NCI-H2107 (cell line): ENCODE measurements at places on chromosomes 1 and 21.

DNA sequence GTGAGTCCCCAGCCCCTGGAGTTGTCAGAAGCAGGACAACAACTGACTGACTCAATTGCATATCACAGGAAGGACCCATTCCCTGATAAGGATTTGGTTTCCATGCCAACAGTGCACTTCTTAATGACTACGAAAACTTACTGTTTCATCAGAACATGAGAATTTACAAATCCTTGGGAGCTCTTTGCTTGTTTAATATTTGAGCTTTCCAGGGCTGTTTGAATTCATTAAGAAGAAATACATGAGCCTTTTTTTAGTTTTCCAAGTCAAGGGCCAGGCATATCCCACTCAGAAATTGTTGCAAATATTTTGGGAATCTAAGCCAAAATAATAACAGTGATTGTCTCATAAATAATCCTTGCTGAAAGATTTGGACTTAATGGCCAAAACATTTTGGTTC, 27.2 kb upstream of the COL24A1 start:
- DNase-seq, result no peak

GRCh38 chr1:205421798-205422197, at the start of gene LEMD1:
TSS of gene LEMD1 (minus strand) at chr1:205422056. CDS start at chr1:205420536, 1,520 bp downstream.
- DNase-seq, result peak; percentile 10

GRCh38 chr1:84083307-84083706, 60.8 kb upstream of the PRKACB start:
- no peak for DNase-seq

- DNase-seq, result no peak
Observed at GRCh38 chr21:44400791-44401385, 47.5 kb downstream of the TRPM2 start.

DNA sequence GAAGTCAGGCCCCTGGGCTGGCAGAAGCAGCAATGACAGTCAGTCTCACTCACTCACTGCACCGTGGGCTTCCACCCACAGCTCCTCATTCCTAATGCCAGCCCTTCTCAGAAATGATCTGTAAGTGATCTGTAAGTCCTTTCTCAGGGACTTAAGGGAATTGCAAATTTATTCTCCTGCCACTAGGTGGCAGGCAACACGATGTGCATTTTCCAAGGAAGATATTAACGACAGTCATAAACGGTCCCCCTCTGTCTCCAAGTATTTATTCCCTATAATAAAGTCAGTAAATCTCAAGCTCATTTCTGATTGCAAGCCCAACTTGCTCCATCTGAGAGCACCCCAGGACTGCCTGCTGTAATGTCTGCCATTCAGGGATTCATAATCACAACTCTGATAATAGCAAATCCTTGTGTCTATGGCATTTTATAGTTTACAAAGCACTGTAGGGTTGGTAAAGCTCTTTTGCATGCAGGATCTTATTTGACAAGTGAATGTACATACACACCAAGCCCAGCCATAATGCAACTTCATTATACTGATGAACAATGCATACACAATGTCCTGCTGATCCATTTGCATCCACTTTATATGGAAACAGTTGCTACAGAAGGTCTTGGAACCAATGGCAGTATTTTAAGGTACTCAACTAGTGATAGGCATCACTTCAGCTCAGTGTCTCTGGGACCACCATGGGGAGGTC, 380.5 kb upstream of the CAMK1G start:
- DNase-seq, result peak; percentile 50

DNA sequence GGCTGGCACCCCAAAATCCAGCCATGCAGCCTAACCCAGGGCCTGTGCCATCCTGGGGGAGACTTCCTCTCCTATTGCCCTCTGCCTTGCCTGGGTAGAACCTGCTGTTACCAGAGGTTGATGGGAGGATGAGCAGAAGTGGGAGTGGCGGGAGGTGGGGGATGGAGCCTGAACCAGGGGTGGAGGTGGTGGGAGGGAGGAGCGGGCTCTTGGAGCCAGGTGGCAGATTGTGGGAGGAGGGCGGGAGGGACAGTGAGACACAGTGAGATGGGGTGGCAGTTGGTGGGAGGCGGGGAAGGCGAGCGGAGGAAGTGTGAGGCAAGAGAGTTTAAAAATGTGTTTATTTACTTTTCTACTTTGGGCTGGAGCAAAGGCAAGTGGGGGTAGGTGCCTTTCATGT, 87.3 kb downstream of the KCNJ6 start:
- DNase-seq, result no peak

- peak; percentile 36 for DNase-seq
Observed at GRCh38 chr1:74733604-74734484, 892 bp downstream of the TYW3 start.

DNA sequence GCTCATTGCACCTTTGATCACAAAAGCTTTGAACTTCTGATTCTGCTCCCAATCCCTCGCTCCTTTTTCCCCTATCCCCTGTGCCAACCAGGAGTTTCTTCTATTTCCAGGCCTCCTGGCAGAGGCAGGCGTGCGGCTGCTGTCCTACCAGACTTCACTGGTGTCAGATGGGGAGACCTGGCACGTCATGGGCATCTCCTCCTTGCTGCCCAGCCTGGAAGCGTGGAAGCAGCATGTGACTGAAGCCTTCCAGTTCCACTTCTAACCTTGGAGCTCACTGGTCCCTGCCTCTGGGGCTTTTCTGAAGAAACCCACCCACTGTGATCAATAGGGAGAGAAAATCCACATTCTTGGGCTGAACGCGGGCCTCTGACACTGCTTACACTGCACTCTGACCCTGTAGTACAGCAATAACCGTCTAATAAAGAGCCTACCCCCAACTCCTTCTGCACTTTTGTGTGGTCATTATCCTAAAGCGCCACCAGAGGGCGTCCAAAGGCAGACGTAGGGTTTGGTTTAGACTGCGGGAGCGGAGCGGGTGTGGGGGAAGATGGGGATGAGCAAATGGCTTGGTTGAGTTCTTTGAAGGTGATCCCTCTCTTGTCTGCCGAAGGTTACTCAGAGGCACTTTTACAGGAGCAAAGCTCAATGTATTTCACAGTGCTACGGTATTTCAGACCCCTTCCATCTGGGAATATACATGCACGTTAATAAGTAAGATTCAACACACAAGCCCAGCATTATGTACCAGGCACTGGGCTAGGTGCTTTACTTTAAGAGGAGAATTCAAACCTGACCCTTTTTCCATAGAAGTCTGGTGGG, 24.7 kb downstream of the HMGCS2 start:
- DNase-seq, result peak; percentile 69

DNA sequence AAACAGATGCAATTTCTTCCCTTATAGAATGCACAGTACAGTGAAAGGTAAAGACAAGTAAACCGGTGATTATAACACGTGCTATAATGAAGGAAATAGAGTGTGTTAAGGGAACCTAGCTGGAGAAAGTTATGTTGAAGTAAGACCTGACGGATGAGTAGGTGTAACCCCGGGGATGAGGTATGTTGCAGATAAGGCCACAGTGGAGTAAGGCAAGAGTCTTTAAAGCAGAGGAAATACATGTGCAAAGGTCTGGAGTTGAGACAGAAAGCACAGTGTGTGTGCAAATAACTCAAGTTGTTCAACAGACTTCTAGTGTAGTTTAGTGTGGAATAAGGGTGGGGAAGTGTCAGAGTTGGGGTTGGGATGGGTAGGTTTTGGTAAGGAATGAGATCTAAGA, 2.9 kb downstream of the DBT start:
- no peak for DNase-seq

GRCh38 chr1:230713915-230714764, at the start of gene AGT:
TSS of gene AGT (minus strand) at chr1:230714122. CDS start at chr1:230710823, 3,299 bp downstream.
- DNase-seq, result no peak

GRCh38 chr1:153417136-153417888, 992 bp downstream of the S100A7A start:
- no peak for DNase-seq

DNA sequence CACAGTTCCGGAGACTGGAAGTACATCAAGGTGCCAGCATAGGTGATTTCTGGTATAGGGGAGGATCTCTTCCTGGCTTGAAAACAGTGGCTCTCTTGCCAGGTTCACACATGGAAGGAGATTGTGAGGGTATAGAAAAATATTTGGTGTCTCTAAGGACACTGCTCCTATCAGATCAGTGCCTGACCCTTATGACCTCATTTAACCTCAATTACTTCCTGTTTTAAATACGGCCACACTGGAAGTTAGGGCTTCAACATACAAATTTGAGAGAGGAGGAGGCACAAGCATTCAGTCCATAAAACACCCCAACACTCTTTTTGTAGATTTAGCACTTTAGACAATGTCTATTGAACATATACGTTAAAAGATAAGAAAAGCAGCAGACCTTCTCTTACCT, 37.0 kb downstream of the COL6A1 start:
- no peak for DNase-seq

GRCh38 chr1:210650403-210650802, 321.7 kb downstream of the HHAT start:
- DNase-seq, result no peak

- no peak for DNase-seq
Observed at GRCh38 chr1:111164151-111164550, 24.1 kb downstream of the CEPT1 start.

DNA sequence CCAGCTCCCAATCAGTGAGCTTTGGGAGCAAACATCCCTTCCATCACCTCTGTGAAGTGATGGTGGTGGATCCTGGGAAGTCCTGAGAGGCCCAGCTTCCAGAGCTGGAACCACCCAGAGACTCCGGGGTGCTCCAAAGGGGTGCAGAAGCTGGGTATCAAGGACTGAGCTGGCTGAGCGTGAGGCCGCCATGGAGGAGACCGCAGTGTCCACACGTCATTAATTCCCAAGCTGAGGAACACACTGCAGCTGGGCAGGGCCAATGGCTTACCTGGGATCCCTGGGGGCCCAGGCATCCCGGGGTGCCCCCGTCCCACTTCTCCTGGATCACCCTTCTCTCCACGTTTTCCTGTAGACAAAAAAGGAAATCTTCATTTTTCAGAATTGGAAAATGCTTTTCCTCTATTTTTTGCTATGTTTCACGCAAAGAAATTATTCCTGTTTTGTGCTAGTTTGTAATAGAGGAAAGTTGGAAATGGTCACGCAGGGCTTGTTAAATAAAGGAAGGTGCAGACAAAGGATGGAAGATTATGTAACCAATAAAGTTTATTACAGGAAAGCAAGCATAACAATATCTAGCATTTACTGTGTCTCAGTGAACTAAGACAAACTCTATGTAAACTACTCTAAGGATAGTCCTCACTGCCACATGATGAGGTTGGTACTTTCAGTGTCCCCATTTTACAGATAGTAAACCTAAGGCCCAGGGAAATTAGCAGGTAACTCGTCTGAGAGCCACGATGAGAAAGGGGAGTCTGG, 15.4 kb downstream of the COL9A2 start:
- no peak for DNase-seq

DNA sequence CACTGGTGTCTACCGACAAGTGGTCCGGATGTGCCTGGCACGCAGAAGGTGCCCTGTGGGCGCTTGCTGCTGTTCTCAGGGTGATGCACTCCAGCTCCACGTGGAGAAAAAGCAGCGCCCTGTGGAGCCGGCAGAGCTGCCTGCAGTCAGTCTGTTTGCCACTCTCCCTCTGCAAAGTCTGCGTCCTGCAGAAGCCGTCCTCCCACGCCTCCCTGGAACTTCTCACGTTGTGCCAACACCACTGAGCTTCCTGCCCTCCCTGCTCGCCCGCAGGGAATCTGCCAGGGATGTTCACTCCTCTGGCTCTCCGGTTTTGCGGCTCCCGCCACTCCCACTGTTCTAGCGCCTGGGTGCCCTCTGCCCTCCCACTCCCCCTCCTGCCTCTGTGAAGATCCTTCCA, 19.8 kb upstream of the UBXN10 start:
- DNase-seq, result no peak

DNA sequence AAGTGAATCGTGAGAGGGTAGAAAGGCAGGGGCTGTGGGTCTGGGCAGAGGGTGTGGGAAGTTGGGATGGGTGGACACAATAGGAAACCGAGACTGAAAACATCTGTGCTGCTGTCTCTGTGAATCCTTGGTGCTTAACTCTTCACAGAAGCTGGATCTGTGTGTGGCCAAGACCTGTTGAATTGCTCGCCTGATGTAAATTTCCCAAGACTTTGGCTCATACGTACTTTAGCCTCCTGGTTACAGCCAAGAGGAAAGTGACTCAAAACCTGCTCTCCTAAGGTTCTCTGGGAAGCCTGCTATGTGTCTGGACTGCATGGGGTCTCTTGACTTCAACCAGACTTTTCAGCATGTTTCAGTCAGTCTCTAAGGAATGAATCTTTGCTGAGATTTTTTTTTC, 270.3 kb downstream of the RWDD3 start:
- DNase-seq, result no peak

DNA sequence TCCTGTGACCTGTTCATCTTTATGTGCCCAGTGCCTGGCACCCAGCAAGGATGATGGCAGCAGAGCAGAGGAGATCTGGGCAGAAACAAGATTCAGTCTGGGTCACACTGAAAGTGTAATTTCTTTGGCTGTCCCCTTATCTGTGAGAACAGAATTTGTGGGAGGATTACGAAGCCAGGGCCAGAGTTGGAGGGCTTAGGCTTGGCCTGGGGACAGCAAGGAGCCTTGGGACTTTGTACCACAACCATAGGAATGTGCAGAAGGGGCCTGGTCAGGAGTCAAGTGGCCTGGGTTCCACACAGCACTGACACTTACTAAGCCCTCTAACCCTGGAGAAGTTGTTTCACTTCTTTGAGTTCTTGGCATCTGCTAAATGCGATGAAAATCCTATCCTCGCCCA, 12.8 kb downstream of the PMVK start:
- no peak for DNase-seq

GRCh38 chr1:101479945-101480344, 243.1 kb downstream of the S1PR1 start:
- no peak for DNase-seq

- no peak for DNase-seq
Observed at GRCh38 chr1:221089273-221089672, 210.0 kb downstream of the HLX start.

DNA sequence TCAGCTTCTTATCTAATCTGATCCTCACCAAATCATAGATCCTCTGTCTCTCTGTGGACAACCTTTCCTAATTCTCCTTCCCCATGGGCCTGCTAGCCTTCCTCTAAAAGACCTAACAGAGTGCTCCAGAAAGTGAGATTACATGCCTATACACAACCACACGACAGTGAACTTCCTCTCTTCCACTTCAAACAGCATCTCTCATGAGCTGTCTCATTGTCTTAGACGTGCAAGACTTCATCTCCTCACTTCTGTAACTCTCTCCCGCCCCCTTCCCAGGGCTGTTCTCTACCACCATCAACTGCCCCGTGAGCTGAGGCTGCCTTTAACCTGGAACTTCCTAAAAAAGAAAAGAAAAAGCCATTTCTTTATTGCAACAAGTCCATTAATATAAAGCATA, 14.1 kb upstream of the A3GALT2 start:
- DNase-seq, result no peak
